ENCODE measurements at places on chromosomes 4 and X.

GRCh38 chr4:620851-621261, 4.5 kb upstream of the PDE6B start:
- no peak for DNase-seq

DNA sequence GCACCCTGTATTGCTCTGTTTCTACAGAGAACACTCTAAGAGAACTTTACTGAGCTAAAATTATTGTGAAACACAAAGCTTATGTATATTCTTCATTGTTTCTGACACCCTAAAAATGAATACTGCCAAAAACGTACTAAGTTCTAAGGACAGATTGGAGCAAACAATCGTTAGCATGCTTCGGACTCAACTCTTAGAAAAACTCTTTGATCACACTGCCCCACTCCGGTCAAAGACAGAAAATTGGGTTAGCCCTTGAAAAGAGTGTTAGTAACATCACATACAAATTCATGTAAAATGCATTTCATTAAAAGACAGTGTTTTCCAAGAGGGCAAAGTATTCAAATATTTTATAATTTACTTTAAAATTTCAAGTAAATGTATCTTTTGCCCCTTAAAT, 177.4 kb downstream of the DCHS2 start:
- no peak for DNase-seq

GRCh38 chr4:137952116-137952515, 290.0 kb downstream of the SLC7A11 start:
- no peak for DNase-seq

- no peak for DNase-seq
Measured at GRCh38 chrX:134641346-134641745, 16.9 kb downstream of the PLAC1 start.

DNA sequence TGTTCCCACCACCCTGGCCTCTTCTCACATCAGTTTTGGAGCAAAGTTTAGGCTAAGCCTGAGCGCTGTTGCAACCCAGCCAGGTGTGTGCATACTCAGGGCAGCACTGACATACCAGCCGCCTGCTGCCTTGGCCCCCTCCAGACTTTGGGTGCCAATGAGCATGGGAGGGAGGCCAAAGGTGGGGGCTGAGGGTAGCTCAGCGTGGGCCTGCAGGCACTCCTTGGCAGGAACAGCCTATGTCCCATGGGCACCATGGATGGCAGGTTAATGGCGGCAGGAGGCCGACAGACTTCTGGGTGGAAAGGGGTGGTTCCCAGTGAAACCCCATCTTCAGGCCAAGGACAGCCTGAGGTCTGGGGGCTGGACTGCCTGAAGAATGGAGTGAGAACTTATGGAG, 462.2 kb downstream of the ADGRL3 start:
- no peak for DNase-seq

DNA sequence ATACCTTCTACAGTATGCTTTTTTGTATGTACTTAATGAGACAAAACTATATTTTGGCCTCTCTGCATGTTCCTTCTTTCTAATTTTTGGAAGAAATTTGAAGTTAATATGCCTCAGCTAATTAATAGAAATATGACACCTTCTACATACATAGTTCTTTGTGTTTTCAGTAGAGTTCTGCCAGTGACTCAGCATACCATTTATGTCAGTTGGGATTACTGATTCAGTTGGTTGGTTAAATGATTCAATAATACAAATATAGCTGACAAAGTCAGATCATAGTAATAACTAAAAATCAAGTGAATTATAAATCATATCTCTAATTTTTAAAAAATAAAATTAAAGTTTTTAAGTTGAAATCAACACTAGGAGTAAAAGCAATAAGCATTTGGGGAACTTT, 16.8 kb downstream of the BTC start:
- no peak for DNase-seq

- no peak for DNase-seq
Measured at GRCh38 chrX:19862634-19863211, 24.7 kb downstream of the SH3KBP1 start.

DNA sequence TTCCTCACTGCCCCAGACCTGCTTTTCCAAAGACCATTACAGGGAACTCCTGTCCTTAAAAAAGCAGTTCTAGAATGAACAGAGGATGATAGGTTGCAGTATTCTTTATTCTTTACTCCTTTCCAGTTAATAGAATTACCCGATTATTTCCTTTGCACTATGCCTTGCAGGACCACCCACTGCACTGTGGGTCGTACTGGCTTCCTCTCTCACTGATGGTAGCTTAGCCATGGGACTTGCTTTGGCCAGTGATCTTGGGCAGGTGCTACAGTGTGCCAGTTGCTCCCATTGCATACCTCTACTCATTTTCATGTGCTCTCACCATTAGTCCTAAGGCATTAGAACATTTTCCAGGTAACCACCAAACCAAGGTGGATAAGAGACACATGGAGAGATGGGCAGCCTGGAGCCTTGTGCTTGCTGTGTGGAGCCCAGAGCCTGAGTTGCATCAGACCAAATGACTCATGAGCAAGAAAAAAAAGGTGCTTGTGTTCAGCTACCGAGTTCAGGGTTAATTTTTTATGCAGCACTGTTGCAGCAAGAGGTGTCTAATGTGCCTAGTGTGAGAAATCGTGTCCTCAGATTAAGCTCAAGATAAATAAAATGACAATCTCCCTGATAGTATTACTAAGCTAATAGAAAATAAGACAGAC, 7.6 kb upstream of the UNC5C start:
- DNase-seq, result no peak

GRCh38 chr4:110062166-110062565, 136.2 kb downstream of the ELOVL6 start:
- no peak for DNase-seq

GRCh38 chr4:182370491-182370890, 127.3 kb downstream of the TENM3 start:
- no peak for DNase-seq

GRCh38 chr4:109440948-109441347, 7.3 kb downstream of the SEC24B start:
- DNase-seq, result no peak

GRCh38 chr4:105840426-105841174, 54.7 kb upstream of the NPNT start:
- no peak for DNase-seq

DNA sequence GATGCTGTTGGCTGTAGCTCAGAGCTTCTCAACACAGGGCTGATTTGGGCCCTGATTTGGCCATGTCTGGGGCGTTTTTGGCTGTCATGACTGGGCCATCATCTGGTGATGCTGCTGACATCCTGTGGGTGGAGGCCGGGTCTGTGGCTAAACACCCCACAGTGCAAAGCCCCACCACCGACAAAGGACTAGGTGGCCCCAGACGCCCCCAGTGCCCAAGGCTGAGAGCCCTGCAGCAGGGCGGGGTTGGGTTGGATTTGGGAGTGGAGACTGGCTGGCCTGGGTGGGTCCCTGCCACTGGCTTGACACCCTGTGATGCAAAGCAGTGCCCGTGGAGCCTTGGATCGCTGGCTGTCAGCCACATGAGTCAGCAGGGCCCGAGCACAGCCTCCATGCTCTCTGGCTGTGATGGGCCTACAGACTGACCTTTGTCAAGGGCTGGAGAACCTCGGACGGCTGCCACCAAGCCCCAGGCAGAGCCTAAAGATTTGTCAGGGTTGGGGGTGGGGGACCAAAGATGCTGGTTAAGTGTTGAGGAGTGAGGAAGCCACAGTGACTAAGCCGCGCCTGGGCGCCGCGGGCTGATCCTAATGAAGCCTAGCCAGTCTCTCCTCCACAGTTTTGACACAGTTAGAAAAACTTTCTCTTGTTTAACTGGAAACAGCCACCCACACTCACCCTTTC, 28.3 kb downstream of the CYTL1 start:
- DNase-seq, result no peak

DNA sequence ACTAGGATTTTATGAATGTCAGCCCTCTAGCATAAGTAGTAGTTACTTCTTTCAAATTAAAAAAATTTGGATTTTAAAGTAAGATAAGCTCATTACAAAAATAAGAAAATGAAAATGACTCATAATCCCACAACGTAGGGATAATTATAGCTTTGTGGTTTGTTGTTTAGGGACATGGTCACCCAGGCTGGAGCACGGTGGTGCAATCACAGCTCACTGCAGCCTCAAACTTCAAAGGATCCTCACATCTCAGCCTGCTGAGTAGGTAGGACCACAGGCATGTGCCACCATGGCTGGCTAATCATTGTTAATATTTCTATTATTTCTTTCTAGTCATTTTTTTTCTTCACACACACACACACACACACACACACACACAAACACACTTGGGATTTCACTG, 57.6 kb downstream of the PLAC1 start:
- no peak for DNase-seq

GRCh38 chrX:35439034-35439660, 359.0 kb upstream of the MAGEB16 start:
- DNase-seq, result no peak

- DNase-seq, result no peak
Measured at GRCh38 chrX:30414144-30414543, 105.0 kb upstream of the NR0B1 start.

DNA sequence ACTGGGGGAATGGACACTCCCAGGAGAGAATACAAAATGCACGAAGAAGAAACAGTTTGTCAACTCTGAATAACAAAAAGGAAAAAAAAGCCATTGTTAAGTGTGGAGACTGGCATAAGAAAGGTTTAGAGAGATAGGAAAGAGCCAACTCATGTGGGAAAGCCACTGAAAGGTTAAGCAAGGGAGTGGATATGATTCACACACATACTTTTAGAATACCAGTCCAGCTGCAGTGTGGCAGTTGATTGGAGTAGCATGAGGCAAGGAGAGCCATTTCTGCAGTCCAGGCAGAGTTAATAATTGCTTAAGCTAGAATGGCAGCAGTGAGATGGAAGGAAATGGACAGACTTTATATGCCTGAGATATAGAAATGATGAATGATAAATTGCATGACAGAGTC, 36.9 kb upstream of the ADAD1 start:
- no peak for DNase-seq

DNA sequence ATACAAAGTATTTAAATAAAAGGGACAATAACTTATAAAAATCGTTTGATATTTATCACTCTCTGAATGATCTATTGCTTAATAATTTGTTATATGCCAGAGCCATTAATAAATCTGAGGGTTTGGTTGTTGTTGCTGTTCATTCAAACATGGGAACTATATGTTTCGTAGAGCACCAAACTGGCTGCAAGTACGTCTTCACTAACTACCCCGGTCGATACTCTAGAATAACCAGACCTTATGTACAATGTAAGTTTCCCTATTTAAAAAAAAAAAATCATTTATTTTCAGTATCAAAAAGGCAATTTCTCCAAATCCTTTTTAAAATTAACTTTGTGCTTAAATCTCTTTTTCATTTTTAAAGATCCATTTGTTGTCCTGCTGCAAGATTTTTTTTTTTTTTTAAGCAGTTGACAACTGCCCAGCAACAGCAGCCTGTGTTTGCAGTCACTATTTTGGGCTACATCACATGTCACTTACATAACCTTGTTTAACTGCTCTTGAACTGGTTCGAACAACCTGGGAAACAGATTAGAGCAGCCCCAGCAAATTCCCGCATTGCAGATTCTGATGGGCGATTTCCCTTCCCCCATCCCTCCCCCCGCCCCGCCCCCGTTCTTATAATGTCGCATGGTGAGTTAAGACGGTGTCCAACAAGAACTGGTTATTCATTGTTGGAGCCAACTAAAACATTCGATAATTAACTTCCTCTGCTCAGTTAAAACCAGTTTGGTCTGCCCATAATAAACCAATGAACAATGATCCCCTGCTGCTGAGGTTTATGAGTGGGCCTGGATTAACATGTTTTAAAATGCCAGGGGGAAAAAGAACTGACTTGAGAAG, 238.9 kb downstream of the NR3C2 start:
- no peak for DNase-seq

GRCh38 chrX:44462850-44463249, 79.8 kb downstream of the FUNDC1 start:
- DNase-seq, result no peak

DNA sequence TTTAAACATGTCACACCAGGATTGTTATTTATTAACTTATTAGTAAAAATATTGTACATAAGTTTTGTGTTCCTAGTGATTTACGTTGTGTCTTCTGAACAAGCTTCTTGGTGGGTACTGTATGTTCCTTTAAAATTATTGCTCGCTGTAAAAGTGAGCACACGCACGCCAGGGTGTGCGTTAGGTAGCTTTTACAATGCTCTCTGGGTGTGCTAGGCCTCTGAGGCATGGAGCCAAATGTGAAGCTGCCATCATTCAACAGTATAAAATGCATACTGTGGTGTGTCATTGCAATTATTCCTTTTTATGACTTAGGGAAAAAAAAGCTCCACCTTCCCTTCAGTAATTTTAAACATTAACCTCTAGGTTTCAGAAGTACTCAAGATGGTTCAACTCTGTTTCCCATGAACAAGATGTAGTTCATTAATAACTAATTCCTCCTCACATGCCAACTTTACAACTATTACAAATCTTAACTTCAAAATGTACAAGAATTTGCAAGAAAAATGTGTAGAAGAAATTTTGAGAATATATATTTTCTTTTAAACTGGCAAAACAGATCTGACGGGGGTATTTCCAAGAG, 42.4 kb downstream of the ATOH1 start:
- no peak for DNase-seq

DNA sequence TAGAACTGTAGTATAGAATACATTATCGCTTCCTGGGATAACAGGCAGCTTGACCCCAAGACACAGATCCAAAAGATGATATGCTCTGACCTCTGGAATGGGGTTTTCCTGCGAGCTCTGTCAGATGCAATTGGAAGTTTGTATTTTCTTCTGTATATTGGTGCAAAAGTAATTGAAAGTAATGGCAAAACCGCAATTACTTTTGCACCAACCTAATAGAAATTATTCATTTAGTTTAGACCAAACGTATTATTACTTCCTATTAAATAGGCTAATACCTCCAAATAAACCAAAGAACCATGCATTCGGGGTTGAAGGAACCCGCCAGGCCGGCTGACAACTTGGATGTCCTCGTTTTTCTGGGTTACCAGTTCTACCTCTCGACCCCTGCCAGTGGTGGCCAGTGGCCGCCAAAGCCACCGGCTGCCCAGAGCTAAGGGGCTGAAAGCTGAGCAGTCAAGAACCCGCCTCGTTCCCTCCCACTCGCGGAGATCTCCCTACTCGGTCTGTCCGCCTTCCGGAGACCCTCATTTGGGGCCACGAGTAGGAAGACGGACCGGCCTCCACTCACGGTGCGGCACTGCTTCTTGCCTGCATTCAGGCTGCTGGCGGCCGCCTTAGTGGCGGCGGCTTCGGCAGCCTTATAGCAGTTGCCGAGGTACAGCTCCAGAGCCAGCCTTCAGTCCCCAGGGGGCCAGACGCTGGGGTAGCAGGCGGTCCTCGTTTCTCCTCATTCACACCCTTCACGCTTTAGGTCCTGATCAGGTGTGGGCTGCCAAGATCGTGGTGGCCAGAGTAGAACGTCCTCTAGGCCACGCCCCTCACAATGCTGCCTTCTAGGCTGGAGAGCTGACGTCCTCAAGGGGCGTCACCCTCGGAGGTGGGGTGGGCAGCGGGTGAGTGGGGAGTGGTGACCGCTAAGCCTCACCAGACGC, 121.9 kb downstream of the RBMX2 start:
- DNase-seq, result no peak
